ENCODE measurements at places on chromosomes 5 and 9.

- no peak for DNase-seq
Measured at GRCh38 chr9:107330420-107330819, 47.3 kb downstream of the RAD23B start.

- no peak for DNase-seq
Measured at GRCh38 chr9:36382484-36382883, 17.6 kb downstream of the RNF38 start.

- DNase-seq = no peak
Measured at GRCh38 chr9:102355982-102356381, 617.5 kb upstream of the GRIN3A start.

- no peak for DNase-seq
Measured at GRCh38 chr9:118829334-118829733, 539.9 kb downstream of the BRINP1 start.

GRCh38 chr9:72971411-72971810 lies 18.6 kb upstream of the ALDH1A1 start:
- DNase-seq = no peak

DNA sequence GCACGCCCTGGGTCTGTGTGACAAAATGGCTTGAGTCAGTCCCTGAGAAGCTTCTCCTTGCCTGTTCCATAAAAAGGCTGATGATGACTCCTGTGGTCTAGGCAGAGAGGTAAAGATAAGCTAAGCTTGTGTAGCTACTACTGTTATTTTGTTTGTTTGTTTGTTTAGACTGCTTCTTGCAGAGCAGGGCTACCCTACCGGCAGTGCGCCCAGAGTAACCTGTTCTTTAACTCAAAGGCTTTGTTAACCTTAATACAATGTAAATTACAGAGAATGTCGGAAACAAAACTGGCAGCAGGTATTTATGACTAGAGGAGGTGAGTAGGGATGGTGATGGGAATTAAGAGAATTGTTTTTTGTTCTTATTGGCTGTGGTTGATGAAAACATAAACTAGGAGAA lies 87.6 kb downstream of the F2RL2 start:
- DNase-seq = no peak

GRCh38 chr9:82761027-82761426 lies 301.9 kb downstream of the RASEF start:
- no peak for DNase-seq

GRCh38 chr9:76799473-76799872 lies 35.2 kb downstream of the PCA3 start:
- no peak for DNase-seq

GRCh38 chr9:91451431-91452270 lies 28.0 kb upstream of the NFIL3 start:
- no peak for DNase-seq

DNA sequence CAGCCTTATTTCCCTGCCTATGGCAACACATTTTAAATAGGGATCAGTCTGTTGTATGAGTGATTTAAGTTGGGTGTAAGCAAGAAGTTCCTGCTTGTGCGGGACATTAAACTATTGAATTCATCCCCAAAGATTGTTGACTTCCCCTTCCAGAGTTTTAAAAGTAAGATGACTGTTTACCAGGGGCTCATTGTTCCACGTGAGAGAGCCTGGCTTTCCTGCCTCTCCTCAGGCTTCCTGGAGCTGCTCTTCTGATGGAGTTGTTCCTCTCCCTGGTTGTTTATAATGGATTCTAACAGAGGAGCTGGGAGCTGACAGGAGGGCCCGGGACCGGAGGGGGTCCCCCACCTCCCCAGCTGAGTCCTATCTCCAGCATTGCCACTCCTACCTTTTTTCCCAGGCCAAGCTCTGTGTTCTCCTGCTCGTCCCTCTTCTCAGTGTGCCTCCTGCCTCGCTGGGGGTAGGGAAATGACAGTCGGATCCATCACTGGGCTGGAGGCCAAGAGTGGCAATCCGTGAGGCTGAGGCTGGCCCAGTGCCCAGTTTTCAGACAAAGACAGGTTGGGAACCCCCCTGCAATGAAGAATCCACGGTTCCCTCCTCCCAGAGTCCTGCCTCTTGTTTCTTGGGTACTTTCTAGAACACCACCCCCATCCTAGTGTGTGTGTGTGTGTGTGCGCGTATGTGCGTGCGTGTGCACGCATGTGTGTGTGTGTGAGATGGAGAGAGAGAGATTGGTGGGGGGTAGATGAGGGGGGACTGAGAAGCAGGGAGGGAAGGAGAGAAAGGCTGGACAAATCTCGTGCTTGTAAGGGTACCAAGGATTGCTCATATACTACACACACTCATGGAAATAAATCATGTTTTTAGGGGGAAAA lies 123.7 kb upstream of the NFIB start:
- no peak for DNase-seq

DNA sequence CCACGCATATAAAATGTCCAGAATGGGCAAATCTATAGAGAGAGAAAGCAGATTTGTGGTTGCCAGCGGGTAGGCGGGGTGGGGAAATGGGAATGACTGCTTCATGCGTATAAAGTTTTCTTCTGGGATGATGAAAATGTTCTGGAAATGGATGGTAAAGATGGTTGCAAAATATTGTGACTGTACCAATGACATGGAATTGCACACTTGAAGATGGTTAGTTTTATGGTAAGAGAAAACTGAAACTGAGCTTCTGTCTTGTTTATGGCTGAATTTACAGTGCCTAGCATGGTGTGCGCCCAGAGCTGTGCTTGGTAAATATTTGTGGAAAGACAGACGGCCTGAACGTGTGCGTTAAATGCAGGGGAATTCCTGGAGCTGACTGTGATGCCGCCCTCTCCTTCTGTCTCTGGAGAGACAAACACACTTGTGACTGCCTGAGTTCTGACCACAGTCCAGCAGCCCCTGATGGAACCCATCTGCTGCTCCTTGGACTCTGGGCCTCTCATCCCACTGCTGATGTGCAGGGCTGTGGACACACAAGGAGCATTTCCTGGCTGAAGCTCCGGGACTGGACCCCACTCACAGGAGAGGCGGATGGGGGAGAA lies 8.6 kb upstream of the PTGES start:
- no peak for DNase-seq

DNA sequence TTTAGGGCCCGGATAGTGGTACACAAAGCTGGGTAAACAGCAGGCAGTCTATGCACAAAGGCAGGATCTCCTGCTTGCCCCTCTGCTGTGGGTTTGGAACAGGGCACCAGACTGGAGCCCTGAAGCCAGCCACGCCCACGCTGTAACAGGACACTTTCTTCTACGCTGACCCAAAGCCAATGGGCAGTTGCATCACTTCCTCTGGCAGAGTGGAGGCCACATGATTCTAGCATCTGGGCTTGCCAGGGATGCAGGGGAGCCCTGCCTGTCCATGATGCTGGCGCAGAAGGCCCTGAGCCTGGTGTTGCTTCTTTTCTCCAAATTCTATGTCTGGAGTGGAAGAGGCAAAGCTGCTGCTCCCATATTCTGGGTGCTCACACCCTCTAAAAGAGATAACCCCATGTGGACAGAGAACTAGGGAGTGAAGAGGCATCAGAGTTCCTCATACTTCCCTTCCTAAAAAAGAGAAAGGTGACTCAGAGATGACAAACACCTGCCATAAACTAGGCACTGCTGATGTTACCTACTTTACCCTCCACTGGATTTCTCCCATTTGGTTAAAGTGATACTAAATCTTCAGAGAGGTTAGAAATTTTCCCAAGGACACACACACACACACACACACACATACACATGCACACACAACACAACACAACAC lies 260.3 kb upstream of the KLF4 start:
- no peak for DNase-seq

DNA sequence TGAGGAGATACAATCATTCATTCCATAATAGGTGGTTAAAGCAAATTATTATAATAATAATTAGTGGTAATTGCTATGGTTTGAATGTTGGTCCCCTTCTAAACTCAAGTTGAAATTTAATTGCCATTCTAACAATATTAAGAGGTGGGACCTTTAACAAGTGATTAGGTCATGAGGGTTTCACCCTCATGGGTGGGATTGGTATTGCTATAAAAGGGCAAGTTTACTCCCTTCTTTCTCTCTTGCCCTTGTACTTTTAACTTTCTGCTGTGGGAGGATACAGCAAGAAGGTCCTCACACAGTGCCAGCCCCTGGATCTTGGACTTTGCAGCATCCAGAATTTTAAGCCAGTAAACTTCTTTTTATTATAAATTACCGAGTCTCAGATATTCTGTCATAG lies 101.9 kb upstream of the PARP8 start:
- no peak for DNase-seq

DNA sequence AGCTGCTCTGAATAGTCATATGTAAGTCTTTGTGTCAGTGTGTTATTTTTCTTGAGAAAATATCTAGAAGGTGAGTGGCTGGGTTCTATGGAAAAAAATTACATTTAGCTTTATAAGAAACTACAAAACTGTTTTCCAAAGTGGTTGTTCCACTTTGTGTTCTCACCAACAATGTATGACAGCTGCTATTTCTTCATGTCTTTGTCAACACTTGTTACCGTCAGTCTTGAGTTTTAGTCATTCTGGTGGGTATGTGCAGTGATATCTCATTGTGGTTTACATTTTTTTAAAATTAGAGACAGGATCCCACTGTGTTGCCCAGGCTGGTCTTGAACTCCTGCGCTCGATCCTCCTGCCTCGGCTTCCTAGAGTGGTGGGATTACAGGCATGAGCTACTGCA lies 246.4 kb downstream of the PJA2 start:
- no peak for DNase-seq

DNA sequence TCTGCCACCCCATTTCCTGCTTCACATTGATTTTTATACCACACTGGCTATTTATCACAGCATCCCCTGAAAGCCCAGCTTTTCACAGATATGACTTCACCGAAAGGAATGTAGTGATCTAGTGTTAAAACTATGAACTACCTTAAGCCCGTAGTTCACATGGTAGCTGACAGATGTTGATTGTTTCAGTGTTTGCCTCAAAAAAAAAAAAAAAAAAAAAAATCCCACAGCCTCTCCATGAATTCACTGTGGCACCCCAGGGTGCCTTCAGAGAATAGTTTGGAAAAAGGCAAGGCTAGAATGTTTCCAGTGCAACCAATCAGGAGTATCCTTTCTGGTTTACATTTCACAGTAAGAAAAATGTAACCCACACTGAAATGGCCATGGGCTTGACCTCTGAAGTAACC lies 37.1 kb downstream of the GLIS3 start:
- no peak for DNase-seq

- DNase-seq = no peak
Measured at GRCh38 chr9:135903786-135904520, 3.4 kb downstream of the CAMSAP1 start.

DNA sequence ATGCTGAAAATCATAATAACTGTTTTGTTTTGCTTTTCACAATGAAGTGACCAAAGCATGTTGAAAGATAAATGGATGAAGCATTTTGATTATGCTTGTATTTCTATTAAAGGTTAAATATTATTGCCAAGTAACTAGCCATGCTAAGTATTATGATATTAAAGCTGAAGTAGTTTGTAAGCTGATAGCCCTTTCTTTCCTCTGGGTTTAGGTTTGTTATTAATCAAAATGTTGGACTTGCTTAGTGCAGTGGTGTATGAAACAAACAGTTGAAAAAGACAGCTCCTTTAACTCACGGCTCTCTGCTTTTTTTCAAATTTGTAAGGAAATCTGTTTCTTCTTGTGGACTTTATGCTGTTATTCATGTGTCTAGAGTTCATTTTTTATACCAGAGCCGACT lies 246.0 kb downstream of the CWC27 start:
- no peak for DNase-seq

DNA sequence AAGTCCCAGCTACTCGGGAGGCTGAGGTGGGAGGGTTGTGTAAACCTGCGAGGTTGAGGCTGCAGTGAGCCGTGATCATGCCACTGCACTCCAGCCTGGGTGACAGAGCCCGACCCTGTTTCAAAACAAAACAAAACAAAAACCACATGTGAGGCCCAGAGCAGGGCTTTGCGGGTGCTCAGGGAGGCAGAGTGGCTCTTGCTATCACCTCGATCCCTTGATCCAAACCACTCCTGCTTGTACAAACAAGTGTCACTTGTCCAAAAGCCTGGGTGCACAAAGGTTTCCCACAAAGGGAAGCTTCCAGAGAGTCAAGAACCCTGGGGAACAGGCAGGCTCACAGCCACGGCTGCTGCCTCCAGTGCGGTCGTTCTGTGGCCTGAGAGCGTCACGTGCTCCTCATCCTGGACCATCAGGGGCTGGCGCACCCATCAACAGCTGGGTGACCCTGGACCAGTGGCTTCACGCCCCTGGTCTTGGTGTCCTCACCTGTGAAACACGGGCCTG lies 162.7 kb downstream of the C9orf50 start:
- DNase-seq = peak; percentile 73

DNA sequence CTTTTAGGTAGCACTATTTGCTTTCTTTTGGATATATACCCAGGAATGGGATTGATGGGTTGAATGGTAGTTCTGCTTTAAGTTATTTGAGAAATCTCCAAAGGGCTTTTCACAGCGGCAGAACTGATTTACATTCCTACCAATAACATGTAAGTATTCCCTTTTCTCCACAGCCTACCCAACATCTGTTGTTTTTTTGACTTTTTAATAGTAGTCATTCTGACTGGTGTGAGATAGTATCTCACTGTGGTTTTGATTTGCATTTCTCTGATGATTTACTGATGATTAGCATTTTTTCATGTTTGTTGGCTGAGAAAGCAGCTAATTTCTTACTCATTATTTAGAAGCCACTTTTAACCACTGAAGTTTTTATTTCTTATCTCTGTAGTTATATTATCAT lies 221.1 kb upstream of the ACTBL2 start:
- no peak for DNase-seq

- DNase-seq = no peak
Measured at GRCh38 chr9:3863686-3864085, 337.9 kb upstream of the RFX3 start.

GRCh38 chr9:108136656-108137055 lies 647.1 kb upstream of the KLF4 start:
- no peak for DNase-seq

DNA sequence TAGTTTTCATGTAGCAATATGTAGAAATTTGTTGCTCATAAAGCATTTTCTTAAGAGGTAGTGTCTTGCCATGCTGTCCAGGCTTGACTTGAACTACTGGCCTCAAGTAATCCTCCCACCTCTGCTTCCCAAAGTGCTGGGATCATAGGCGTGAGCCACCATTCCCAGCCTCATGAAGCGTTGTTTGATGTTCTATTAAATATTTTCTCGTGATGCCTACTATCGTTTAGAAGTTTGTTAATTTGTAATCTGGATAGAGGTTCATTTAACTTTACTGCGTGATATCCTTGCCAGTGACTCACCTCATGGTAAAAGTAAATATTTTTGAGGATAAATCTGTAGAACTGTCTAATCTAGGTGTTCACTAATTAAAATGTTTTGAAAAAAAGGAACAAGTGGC lies 82.6 kb downstream of the VCAN start:
- DNase-seq = no peak

DNA sequence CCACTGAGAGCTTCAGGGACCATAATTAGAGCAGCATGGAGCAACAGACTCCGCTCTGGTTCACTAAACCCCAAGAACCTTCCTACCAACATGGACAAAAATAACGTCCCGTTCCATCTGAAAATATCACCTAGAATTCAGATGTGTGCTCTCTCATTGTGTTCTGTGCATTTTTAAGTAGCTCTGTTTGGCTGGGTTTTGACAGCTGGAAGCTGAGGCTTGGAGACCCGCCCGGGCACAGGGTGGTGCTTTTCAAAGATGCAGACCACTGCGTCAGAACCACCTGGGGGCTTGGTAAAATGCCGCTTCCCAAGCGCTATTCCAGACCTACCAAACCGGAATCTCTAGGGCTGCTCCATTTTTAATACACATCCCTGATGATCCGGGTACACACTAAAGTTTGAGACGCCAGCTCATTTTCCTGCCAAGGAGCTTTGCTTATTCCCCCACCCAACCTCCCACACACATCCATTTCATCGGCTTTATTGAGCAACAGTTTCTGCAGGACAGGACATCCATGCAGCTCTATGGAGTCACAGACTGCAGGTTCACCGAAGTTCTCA lies 104.8 kb downstream of the GABBR2 start:
- no peak for DNase-seq
